NCI-H1105 (cell line): ENCODE measurements at places on chromosomes 3 and 15.

GRCh38 chr15:79380755-79381497 is 51.2 kb upstream of the MINAR1 start:
- peak; percentile 16 for DNase-seq

DNA sequence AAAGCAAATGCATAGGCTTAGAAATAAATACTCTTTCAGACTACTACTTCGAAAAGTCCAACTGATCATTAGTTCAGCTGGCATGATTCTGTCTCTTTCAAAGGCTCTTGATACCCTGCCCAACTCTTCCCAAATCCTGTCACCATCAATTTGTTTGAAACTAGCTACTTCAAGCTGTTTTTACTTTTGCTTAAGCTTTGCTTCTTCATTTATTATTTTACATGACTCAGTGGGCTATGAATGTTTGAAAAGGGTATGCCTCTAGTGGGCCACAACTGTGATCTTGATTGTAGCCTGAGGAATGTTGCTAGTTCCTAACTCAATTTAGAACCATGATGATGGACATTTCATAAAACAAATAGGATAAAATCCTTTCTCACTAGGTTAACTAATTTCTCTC is 340.8 kb downstream of the NAALADL2 start:
- no peak for DNase-seq

- DNase-seq, result no peak
These were observed 61.9 kb downstream of the BTLA start for GRCh38 chr3:112437146-112438022.

- DNase-seq, result no peak
These were observed 2.1 kb upstream of the BRPF1 start for GRCh38 chr3:9729419-9729818.

DNA sequence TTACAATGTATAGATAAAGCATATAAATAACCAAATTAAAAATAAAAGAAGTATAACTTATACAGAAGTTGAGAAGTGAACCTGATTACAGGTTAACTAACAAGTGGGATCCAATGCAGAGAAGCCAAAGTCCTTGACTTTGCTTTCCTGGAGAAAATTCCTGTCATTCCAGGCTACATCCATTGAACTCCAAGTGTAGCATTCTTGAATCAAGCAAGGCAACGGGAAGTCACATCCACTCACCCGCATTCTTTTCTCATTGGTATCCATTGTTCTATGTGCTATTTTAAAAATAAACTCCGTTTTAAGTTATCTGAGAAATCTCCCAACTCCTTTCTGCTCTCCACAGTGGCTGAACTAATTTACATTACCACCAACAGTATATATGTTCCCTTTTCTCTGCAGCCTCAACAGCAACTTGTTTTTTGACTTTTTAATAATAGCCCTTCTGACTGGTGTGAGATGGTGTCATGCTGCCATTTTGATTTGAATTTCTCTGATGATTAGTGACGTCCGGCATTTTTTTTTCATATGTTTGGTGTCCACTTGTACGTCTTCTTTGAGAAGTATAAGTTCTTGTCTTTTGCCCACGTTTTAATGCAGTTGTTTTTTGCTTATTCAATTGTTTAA is 534.3 kb downstream of the ROBO1 start:
- DNase-seq, result no peak

- DNase-seq, result no peak
These were observed 24.6 kb downstream of the RUBCN start for GRCh38 chr3:197711973-197712707.

DNA sequence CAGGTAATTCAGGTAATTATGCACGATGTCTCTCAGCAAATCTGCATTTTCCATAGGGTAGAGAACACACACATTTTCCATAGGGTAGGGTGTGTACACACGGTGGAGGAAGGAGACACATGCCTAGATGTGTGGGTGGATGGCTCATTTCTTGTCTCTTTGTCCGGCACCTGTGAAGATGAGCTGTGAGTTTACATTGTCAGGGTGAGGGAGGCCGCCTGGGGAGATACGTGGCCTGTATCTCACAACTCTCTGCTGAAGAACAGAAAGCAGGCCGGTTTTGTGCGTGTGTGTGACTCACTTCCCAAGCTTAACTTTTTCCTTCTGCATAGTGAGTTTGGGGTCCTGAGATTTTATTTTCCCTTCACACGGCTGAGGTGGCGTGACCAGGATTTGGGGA is 60.3 kb downstream of the SLC6A6 start:
- no peak for DNase-seq

DNA sequence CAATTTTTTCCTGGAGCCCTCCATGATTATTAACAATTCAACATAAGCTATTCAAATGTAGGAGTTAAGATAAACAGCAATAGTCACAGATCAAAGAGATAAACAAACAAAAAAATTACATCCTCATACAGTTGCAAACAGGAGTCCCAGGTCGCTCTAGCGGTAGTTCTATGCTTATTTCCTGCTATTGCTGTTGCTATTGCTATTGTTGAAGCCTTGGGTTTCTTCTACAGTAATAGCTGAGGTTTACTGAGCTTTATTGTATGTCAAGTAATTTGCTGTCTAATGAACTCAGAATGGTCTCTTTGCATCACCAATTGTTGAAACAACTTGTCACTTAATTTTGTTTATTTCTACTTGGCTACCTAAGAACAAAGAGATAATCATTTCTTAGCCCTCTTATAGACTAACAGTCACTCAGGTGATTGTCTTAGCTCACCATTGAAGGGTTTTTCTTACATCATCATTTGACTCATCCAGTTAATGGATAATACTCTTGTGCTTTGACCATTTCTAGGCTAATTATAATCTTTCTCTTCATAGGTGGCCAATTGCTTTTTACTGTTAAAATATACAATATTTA is 654.6 kb downstream of the MECOM start:
- DNase-seq, result no peak

DNA sequence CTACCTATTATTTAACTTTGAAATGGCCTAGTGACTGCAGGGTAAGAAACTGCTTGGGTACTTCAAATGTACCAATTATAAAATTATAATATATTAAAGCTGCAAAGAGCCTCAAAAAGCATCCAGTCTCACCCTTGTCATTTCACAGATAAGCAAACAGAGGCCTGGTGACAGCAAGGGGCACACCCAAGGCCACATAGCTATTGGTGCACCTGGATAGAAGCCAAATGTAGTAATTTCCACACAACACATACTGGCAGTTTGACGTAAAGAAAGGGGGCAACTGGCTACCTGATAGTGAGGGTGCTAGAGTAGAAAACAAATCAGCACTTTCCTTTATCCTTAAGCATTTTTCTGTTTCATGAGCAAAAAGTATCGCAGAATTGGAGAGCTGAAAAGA is 51.1 kb downstream of the IFT57 start:
- DNase-seq, result peak; percentile 28

GRCh38 chr3:129001101-129001805 is at the start of gene EFCC1:
Gene EFCC1 (plus strand): TSS chr3:129001304. CDS start chr3:129001629, 325 bp downstream.
- peak; percentile 15 for DNase-seq

DNA sequence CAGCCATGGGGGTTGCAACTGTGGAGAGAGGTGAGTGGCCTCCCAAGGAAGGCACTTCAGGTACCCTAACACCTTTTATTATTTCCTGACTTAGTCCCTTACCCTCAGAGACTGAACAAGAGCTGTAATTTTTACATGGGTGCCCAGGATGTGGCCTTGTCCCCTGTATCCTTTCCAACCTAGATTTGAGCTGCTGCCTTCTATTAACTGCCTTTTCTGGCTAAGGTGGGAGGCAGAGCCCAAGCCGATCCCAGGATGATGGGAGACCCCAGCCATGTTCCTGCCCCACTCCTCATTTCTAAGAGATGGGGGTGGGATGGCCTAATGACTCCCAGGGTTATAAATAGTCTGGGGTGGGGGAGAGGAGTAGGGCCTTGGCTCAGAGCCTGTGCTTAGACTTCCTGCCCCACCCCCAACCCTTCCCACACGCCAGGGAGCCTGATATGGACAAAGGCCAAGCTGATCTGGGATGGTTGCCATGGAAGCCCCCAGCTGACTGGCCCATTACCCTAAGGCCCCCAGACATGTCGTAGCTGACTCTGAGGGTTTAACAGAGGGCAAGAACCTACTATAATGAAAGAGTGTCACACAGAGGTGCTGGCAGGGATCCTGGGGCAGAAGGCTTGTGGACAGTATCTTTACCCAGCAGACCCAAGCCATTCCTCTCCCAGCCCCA is 1.9 kb downstream of the KLHDC8B start:
- peak; percentile 73 for DNase-seq

DNA sequence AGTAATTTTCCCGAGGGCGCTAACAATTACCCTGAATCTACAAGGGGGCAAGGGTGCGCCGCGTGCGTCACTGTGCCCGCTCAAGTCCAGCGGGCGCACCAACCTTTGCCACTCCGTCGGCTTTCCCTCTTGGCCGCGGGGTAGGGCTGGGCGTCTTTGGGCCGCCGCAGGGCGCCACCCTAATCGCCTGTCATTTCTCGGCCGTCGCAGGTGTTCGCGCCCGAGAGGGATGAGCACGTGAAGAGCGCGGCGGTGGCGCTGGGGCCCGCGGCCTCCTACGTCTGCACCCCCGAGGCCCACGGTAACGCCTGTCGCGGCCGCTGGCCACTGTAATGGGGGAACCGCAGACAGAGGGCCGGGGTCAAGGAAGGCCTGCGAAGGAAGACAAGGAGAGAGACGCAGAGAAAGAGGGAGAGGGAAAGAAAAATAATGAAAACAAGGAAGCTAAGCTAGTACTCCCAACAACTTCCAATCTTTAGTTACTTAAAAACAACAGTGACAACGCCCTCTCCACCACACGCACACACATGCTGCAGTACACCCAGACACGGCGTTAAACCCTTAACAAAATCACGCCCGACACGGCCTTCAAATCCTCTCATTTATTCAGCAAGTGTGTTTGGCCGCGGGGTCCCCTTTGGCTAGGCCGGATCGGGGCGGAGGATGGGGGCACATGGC is 3.8 kb downstream of the SKOR1 start:
- no peak for DNase-seq

DNA sequence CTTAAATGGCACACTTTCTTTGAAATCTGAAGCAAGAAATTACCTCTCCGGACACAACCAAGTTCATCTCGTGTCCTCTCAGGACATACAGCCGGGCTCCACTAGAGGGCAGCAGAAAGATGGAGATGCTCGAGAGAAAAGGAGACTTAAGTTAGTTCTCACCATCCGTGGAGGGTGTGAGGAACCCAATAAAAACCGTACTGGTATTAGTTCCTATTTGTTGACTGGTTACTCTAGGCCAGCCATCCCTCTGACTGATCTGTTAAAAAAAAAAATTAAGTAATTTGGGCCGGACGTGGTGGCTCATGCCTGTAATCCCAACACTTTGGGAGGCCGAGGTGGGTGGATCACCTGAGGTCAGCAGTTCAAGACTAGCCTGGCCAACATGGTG is 7.9 kb upstream of the CYP11A1 start:
- peak; percentile 37 for DNase-seq

GRCh38 chr3:52144034-52144795 is 10.0 kb downstream of the POC1A start:
- DNase-seq, result peak; percentile 29
